ENCODE measurements at places on chromosomes 12 and 14.
A peak's percentile ranks its signal among the peaks of the same experiment; 100 is the strongest.

DNA sequence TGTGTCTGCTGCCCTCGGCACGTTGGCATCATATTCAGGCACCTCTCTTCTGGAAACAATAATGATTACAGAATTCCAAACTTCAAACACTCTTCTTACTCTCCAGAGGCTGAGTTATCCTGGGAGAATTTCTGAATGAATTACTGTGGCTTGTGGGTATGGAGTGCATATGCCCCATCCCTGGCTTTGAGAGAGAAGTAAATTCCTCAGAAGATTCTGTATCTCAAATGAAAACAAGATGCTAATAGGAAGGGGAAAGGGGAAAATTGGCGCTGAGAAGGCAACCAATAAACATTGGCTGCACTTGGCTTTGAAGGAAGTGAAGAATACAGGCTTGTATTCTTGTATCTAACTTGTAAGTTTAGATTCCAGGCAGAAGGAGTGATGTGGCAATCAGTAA is 132.0 kb upstream of the NOVA1 start:
- no peak for DNase-seq

GRCh38 chr14:32022938-32023466 is 54.1 kb upstream of the ARHGAP5 start:
- no peak for DNase-seq

- DNase-seq, result peak; percentile 10
These were observed 536 bp upstream of the DAAM1 start for GRCh38 chr14:59187802-59188460.

GRCh38 chr14:61569812-61570548 is 125.3 kb upstream of the HIF1A start:
- DNase-seq, result no peak

DNA sequence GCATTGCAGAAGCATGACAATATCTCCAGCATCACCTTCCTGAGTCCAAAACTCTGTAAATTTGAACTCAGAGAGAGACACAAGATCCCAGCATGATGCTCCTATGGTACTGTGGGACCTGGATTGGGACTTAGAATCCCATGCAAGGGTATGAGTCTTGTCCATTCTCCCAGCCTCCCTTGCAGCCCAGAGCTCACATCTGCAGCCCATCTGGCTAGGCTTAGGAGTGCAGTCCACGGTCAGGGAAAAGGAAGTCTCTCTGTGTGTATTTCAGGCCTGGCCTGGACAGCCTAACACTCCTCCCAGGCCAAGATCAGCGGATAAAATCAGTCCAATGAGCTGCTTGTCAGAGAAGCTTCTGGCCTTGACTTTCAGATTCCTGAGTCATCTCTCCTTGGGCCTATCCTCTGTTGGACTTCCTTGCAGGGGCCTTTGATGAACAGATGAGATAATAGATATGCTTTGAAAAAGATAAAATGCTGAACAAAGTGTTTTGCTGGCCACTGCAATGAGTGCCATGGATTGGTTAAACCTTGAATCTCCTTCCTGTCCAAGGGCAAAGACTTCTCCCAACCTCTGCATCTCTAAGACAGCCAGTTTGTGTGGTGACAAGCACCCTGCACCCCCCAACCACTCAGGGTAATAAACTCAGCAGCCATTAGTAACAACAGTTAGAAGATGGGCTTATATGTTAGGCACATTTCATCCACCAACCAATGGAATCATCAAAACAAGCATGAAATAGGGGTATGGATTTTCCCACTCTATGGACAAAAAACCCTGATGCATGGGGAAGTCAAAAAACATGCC is 412.8 kb upstream of the TBX3 start:
- no peak for DNase-seq

DNA sequence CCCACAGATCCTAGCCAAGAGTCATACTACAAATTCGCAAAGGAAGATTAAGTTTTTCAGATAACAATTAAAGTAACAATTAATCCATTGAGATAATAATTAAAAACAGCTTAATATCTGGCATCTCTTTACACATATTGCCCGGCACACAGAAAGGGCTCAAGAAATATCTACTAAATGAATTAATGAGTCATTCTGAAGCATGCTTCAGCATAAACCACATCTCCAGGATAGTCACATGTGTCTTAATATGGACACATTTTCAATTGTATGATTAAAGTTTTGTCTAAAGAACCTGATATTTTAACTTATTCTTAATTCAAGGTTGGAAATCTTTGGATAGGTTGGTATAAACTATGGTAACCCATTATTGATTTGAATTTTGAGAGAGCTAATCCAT is 9.6 kb downstream of the ITPR2 start:
- DNase-seq, result no peak

DNA sequence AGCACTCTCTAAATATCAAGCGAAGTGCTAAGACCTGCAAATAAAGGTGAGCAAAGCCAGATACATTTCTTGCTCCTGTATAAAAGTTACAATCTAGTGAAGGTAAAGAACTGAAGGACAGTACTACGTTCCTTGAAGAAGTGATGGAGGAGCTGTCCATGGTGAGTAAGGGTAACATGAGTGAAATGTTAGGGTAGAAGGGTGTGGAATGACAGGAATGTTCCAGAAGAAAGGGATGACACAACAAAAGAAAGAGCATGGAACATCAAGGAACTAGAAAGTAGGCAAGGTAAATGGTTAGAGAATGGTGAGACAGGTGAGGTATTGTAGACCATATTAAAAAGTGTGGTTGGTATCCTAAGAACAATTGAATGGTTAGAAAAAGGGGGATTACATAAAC is 272.4 kb downstream of the ACSS3 start:
- DNase-seq, result no peak

DNA sequence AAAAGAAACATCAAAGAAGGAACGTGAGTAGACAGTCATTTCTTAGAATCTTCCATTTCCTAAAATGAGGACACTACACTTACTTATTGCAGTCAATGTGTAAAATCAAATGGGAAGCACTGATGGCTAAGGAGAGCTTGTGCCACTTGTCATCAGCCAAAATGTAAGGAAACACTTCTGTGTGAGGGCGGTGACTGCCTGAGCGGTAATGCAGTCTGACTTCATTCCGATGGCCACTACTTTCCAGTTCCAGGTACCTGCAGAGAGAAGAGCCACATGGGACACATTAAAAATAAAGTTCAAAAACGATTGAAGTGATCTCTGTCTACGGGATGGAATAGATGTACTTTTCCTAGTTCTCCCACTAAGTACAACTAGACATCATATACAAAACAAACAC is 96.3 kb downstream of the NELL2 start:
- DNase-seq, result no peak

DNA sequence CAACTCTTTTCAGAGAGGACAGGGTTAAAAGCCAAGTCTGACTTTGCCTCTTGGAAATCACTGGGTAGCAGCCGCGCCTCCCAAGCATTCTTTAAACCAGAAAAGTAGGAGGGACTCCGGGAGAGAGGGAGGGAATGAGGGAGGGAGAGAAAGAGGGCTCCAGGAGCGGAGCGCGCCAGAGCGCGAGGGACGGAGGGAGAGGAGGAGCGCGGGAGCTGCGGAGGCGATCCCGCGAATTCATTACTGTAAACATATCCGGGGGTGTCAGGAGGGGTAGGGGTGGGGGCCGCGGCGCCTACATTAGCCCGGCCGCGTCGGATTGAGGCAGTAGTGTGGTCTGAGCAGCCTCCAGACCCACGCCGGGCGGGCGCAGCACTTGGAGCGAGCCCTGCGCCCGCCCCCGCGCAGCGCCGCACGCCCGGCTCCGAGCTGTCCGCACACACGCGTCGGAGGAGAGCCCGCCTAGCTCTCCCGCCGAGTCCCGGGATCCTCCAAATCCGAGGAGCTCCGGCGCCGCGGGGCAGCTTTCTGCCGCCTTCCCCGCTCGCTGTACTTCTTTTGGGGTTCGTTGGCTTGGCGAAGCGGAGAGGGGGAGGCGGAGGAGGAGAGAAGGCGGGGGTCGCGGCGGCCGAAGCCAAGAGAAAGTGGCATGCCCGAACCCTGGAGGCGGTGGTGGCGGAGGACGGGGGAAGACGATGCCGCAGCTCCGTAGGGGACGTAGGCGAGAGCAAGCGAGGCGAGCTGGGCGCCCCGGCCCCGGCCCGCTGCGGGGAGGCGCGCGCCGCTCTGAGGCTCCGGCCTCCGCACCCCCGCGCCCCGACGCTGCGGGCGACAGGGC is 3.3 kb downstream of the FLRT2 start:
- no peak for DNase-seq

- no peak for DNase-seq
These were observed 69.7 kb upstream of the PLEKHG3 start for GRCh38 chr14:64634558-64634957.

- DNase-seq, result no peak
These were observed 177.9 kb downstream of the KICS2 start for GRCh38 chr12:64044191-64044590.

DNA sequence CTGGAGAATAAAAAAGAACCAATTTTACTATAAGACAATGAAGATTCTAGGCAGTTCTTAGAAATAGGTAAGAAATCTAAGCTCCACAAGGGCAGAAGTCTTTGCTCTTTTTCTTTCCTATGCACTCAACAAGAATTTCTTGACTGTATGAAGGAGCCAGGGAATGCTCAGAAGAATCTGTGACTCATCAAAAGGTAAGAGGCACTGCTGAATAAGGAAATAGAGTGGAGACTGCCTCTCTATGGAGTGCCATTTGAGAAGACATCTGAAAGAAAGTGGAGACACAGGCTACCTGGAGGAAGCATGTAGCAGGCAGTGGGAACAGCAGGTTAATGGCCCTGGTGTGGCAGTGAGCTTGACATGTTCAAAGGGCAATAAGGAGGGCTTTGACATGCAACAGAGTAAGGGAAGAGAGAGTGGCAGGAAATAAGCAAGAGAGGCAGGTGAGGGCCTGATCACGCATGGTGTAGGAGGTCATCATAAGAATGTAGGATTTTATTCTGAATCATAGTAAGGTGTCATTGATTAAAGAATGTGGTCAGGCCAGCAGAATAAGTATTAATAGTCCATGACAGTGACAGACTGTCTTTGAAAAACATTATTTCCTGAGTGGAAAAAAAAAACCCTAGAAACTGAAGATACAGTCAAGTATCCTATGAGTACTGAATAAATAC is 446.7 kb upstream of the GARIN6 start:
- no peak for DNase-seq

- DNase-seq, result no peak
These were observed 212.6 kb upstream of the SLC16A7 start for GRCh38 chr12:59383079-59383822.

DNA sequence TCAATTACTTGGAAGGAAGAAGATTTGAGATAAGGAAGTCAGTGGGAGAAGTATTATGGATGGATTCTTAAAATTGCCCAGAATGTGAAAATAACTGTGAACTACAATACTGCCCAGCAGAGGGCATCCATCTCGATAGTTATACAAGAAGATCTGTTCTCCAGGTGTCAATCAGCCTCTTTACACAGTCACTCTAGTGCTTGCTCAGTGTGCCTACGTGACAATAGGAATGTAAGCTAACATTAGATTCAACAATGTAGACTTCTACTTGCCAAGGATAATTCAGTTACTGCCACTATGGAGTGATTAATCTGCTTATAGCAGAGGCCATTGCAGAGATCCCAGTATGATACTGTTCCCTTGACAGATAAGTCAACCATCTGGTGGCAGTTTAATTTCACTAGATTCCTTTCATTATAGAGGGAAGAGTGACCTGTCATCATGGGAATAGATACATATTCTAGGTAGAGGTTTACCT is 10.6 kb upstream of the MAP4K5 start:
- peak; percentile 11 for DNase-seq

Data from activated CD4-positive, alpha-beta T cell treated with anti-CD3 and anti-CD28 coated beads, Interleukin-2, amount 50 U/mL, for 4 hours (primary cell).